ENCODE measurements at places on chromosomes 5 and 9.

- no peak for DNase-seq
These were observed 1204.5 kb upstream of the SEMA6A start for GRCh38 chr5:117779171-117779570.

DNA sequence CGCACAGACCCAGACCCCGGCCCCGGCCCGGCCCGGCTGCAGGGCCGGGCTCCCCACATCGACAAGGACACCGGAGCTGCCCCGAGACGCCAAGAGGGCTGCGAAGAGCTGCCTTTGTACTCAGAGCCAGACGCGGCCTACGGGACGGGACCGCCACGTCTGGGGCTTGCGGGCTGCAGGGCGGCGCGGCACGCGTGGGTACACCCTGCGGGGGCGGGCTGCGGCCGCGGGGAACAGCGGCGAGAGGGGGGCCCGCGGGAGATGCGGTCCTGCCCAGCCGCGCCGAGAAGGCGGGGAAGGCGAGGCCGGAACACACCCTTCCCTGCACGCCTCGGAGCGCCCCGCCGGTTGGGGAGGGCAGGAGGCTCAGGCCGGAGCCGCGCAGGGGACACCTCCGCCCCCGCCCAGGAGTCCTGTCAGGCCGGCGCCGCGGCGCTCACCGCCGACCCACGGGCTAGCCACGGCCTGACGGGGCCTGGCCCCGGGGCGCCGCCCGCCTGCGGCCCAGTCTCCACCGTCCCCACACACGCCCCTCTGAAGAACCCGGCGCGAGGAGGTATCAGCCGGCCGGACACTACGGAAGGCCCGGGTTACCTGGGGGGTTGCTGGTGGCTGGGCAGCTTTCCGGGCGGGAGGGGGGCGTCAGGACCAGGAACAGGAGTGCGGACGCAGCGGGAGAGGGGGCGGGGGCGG is 478 bp downstream of the RAB14 start:
- DNase-seq: peak; percentile 19

GRCh38 chr5:171010086-171010485 is 148.3 kb downstream of the RANBP17 start:
- no peak for DNase-seq

DNA sequence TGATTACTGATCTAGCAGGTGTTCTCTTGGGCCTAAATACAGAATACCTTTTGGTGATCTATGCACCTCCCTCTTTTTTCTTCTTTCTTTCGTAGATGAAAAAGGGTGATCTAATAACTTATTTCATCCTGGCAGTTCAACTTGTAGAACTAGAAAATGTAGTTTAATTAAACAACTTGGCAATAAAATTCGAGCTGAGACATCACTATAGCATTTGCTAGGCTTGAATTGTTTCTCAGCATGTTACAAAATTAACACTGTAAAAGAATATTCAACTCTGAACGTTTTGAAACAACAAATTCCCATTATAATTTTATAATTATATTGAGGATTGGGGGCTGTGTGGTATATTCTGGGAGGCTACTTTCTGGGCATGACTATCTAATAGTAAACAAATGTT is 19.5 kb downstream of the SMIM15 start:
- no peak for DNase-seq

DNA sequence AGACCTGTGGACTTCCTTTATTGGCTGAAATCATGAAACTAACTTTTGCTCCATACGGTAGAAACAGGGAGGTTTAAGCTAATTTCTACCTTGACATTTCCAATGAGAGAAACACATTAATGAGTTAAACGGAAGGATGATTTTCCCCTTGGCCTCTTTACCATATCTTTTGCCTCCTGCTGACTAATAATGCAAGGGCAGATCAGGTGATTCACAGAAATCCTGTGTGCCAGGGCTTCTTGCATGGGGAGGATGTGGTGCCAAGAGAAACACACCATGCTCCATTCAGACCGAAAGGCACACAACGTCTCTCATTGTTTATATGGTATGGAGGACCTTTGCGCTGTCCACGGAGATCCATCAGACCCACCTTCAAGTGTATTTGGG is 17.4 kb upstream of the PRLR start:
- DNase-seq: no peak

Data from Ammon's horn (tissue), 1 donor.